ENCODE measurements at places on chromosomes 6 and 20. TPM values are rescaled to one million over a fixed set of nuclear protein-coding genes. Genes with fewer than 3 reads are reported as not detected.

GRCh38 chr6:167164261-167164660 lies 6.5 kb upstream of the GPR31 start:
- no peak for DNase-seq

DNA sequence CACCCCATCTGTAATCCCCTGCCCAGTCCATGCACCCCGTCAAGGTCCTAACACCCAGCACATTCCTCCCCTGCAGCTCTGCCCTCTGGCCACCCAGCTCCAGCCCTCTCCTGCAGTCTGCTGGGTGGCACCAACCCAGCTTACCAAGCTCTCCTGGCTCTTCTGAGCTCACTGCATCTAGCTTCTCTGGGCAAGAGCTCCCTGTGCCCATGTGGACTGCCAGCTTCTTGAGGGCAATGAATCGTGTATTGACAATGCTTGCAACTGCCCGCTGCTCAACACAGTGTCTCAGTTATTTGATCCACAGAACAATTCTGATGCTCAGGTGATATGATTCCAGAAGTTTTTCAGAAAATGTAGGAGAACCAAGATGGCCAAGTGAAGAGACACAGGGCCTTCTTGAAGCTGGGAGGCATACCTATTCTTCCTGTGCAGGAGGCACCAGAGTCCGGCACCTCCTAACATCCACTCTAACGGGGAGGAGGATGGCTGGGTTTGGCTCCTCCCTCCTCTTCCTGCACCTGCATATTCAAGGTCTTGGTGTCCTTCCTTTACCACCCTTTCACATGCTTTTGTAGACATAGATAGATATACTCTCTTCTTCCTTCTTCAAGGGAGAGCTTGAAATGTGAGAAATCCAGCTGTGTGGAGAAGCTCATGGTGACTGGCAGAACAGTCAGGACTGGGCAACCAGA lies 85.6 kb downstream of the TRERF1 start:
- DNase-seq, result no peak

GRCh38 chr20:10731190-10731965 lies 57.6 kb upstream of the JAG1 start:
- peak; percentile 25 for DNase-seq

DNA sequence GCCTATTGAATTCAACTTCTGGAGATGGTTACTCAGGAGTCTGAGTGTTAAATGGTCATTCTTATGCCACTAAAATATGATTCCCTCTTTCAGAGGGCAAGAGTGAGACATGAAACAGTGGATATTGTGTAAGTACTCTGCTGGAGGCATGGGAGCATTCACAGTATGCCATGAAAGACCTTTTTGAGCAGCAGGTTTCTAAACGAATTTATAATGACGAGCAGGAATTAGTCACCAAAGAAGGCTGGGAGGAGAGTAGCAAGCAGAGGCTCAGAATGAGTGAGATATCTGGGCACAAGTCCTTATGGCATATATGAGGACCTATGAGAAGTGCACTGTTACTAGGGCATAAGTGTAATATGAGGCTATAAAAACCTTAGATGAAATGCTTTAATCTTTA lies 10.9 kb upstream of the MYB start:
- no peak for DNase-seq

GRCh38 chr6:43222418-43223059 lies 6.7 kb downstream of the DNPH1 start:
- no peak for DNase-seq

DNA sequence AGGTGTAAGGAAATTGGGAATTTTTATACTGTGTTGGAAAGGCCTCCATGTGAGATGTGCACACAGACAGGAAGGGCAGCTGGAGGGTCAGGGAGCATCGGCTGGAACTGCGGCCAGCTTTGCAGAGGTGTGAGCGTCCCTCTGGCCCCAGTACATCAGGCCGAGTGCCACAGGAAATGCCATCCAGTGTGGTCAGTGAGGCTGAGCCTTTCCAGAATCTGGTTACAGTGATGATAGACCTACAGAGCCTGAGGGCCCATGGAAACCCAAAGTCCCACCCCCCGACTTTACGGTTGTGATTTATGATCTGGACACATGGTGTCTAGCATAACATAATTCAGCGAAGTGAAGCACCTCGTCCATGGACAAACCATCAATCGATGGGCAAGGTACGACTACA lies 137.3 kb upstream of the PDE10A start:
- DNase-seq, result no peak

DNA sequence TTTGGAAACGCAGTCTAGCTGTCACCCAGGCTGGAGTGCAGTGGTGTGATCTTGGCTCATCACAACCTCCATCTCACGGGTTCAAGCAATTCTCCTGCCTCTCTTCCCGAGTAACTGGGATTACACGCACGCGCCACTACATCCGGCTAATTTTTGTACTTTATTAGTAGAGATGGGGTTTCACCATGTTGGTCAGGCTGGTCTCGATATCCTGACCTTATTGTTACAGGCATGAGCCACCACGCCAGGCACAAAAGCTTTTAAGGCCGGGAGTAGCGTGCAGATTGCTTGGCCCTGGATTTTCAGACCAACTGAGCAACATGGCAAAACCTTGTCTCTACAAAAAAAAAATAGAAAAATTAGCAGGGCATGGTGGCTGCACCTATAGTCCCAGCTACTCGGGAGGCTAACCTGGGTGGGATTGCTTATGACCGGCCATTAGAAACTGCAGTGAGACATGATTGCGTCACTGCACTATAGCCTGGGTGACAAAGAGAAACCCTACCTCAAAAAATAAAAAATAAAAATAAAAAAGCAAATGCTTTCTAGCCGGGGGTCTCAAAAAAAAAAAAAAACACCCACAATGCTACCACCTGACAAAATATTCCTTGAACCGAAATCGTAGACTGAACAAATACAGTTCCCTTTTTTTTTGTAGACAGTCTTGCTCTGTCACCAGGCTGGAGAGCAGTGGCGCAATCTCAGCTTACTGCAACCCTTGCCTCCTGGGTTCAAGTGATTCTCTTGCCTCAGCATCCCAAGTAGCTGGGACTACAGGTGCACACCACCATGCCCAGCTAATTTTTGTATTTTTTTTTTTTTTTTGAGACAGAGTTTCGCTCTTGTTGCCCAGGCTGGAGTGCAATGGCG lies 15.0 kb downstream of the RBM39 start:
- DNase-seq, result no peak

DNA sequence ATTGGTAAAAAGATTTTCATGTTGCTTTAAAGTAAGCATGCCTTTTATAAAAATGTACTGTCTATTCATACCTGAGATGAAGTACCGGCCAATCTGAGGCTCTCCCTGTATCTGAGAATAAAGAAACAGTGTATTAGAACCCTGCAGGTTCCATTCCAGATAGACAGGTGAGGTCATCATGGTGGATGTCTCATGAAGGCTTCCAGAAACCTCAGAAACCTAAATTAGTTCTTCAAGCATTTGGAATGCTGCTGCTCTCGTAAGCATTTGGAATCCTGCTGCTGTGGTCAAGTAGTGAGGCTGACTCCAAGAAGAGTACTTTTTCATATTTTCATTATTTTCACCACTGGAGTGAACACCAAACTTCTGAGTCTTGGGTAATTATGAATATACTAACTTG lies 642.3 kb downstream of the MAFB start:
- DNase-seq, result no peak

DNA sequence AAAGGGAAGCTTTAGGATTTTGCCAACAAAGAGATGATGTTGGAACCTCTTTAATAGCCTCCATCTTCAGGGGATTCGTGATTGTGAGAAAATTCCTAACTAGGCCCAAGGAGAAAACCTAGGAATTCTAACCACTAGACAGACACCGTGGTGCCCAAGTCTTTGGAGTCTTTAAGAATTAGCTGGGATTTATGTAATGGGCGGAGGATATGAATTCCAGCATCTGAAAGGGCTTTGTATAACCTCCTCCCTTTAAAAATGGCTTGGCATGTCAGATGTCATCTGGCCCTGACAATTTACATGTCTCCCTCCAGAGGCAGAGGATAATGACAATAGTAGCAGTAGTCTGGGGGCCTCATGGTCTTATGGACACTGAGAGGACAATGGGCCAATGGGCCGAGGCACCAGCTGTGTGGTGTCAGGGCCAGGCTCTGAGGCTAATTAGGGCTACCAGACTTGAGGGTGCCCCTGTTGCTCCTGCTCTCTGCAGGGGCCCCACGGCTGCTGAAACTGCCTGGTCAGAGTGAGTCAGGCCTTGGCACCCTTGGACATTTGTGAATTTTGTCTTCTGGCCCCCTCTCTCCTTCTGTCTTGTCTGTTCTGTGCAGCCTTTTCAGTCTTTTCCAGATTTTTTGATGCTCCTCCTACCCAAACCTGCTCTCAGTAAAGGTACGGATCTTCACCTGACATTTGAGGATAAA lies 113.9 kb downstream of the EDN1 start:
- no peak for DNase-seq

- DNase-seq, result no peak
These were observed 96.7 kb downstream of the OGFRL1 start for GRCh38 chr6:71385111-71385822.

DNA sequence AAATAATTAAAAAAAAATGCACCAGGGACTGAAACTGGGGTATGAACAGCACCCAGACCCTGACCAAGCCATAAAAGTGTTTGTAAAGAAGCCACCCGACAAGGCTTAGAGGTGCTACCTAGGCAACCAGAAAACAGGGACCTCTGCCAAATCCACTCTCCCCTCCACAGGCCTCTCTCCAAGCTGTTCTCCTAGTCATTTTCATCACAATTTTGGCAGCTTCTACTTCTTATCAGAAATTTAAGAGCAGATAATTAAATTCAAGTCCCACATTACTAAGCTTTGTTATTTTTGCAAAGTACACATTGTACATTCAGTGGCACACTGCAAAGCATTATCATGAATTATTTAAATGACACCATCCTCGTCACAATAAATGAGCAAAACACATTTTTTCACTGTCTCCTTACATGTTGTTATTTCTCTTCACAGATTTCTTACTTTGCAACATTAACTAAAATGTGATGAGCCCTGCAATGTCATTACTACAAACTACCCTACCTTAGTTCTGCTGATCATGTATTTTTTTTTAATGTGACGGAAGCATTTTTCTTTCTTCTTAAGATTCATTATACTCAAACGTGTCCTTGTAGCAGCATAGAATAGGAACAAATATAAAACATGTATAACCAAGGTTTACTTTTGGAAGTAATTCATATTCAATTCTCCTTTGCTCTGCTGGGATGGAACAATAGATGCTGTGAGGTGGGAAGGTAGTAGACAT lies 38.1 kb downstream of the ECT2L start:
- no peak for DNase-seq

GRCh38 chr6:20402092-20402341 lies 338 bp downstream of the E2F3 start:
- peak; percentile 71 for DNase-seq

DNA sequence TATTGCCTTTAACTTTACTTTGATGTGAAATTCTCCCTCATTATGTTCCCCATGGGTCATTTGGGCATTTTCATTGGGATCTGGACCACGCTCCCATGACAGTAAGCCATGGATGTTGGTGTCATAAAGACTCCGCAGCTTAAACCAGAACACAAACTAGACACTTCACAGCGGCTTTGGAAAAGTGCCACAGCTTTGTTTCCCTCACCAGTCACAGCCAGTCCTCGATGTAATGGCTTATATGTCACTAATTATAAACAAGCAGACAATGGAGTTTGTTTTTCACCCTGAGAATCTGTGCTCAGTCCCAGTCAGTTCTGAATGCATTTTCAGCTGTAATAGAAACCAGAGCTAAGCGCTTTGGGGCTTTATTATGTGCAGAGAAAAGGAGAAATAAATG lies 23.2 kb upstream of the DAAM2 start:
- DNase-seq, result no peak

DNA sequence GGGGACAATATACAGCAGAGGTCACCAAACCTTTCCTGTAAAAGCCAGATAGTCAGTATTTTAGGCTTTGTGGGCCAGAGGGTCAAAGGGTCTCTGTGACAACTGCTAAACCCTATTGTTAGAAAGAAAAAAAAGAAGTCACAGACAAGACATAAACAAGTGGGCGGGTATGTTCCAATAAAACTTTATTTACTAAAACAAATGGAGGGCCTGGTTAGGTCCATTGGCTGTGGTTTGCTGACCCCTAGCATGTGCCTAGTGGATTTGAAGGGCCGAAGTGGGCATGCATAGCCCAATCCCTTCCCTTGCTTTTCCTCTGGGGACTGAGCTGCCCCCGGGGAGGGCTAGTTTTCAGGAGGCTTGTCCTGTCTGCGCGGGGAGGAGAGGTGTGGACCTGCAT lies 78.9 kb downstream of the SULF2 start:
- no peak for DNase-seq

DNA sequence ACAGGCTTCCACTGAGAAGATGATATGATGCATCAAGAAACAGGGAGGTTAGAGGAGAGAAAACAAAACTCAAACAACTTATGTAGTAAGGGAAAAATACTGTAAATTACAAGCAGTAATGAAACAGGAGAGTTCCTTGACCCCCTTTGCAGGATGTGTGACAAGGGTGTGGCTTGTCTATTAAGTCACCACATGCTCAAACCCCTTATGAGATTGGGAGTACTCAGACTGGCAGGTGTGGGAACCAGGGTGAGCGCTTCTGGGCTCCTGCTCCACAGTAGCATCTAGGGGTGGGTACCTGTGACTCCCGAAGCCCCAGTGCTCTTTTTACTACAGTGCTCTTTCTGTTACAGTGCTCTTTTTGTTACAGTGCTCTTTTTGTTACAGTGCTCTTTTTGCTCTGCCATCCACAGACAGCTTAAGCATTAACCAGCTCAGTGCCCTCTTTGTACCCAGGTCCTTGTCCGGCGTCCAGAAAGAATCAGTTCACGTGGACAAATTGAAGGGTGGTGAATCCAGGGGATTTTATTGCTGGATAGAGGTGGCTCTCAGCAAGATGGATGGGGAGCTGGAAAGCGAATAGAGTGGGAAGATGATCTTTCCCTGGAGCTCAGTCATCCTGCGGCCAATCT lies 28.7 kb downstream of the OLIG3 start:
- DNase-seq, result no peak

DNA sequence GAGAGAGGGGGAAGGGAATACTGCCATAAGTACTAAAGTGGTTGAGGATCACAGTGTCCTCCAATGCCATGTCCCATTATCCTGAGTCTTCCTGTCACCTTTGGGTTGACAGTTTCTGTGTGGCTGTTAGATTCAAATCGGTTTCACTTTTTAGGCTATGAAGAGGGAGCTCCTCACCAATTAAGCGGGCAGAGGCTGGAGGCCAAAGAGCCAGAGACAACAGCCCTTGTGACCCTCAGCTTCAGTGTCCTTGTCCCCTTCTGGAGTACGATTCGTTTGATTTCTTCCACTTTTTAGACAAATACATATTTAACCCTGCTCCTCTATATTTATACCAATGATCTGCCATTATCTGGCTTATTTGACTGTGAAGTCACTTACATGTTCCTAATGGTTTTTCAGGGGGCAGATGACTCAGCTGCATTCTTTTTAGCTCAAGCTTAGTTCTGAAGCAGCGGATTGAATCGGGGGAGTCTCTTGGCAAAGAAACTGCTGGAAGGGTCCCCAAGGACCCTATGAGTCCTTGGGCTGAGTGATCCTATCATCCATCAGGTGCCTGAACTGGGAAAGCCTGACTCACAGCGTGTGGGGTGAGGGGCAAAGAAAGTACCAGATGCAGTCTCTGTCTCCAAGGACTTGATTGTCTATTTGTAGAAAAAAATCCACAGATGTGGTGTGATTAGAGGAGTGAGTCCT lies 18.2 kb downstream of the FERMT1 start:
- no peak for DNase-seq

The TMEM244 gene
- not detected for polyA plus RNA-seq

The BPIFA1 gene
- not detected for polyA plus RNA-seq

The OPRM1 gene
- polyA plus RNA-seq, result not detected

The NCOA7 gene
- polyA plus RNA-seq, result 27.7 TPM

The GZF1 gene
- polyA plus RNA-seq, result 9.7 TPM

The CRISP3 gene
- not detected for polyA plus RNA-seq

The UBD gene
- polyA plus RNA-seq, result 0.10 TPM

The LST1 gene
- 1.8 TPM for polyA plus RNA-seq

The ECT2L gene
- not detected for polyA plus RNA-seq

The BANF2 gene
- polyA plus RNA-seq, result not detected

Measured in endothelial cell of umbilical vein (primary cell).